ENCODE measurements at places on chromosomes 1 and 21.

- DNase-seq, result no peak
Measured at GRCh38 chr1:5551274-5551975, 440.8 kb downstream of the NPHP4 start.

- DNase-seq, result no peak
Measured at GRCh38 chr1:201891451-201892045, 2.9 kb downstream of the SHISA4 start.

- DNase-seq, result no peak
Measured at GRCh38 chr1:111968511-111968910, 21.0 kb downstream of the KCND3 start.

DNA sequence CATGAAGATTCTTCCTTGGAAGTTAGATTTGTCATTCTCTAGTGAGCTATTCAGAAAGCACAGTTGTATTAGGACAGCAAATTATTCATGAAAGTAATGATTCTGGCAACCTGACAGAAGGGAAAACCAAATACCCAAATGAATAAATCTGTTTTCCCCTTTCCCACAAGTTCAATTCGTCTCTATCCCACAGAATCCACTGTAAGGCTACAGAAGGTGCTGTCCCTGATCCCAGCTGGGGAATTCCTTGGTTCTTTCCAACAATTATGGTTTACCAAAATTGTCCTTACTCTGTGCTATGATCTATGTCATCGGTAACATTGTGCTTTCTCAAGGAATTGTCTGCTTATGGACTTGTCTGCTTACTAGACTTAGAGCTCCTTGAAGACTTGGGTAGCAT, 104.2 kb downstream of the FASLG start:
- DNase-seq, result no peak

DNA sequence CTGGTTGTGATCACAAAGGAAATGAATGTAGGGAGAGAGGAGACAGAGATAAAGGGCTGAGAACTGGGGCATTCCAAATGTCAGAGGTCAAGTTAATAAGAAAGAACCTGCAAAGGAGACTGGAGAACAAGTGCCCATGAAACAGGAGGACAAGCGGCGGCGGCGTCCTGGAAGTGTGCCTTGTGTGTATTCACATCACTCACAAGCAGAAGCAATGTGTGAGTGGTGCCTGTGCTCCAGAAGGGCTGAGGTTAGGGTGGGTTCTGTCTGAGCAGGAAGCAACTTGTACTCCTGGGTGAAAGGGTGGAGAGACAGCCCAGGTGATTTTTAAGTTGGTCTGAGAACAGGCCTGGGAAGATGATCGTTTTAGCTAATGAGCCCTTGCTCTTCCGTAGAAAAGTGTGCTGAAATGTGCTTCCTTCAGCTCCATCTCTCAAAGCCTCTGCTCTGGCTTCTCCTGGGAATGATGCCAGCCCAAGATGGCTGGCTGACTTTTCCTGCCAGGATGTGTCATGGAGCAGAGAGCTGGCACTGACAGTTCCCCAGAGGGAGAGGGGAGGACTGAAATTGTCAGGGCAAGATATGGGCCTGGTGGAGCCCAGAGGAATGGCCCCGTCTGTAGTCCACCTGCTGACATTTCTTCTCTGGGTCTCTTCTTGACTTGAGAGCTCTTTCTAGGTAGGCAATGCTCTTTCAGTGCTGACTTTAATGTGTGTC, 25.1 kb upstream of the PLEKHA6 start:
- DNase-seq, result no peak

DNA sequence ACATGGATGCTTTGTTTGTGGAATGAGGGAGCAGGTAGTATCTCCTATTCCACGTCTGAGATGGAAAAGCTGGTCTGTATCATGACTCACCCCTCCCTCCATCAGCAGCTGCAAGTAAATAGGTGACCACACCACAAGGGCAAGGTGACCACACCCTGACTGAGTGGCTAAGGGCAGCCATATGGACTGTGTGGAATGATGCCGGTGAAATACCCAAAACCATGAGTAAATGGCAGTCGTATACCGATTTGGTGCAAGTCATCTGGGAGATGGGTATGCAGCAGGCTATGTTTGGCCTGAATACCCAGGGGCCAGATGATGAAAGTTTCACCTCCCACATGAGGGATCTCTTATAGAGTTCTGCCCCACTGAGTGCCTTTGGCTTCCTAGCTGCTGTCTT, 15.8 kb upstream of the UBE2U start:
- no peak for DNase-seq

DNA sequence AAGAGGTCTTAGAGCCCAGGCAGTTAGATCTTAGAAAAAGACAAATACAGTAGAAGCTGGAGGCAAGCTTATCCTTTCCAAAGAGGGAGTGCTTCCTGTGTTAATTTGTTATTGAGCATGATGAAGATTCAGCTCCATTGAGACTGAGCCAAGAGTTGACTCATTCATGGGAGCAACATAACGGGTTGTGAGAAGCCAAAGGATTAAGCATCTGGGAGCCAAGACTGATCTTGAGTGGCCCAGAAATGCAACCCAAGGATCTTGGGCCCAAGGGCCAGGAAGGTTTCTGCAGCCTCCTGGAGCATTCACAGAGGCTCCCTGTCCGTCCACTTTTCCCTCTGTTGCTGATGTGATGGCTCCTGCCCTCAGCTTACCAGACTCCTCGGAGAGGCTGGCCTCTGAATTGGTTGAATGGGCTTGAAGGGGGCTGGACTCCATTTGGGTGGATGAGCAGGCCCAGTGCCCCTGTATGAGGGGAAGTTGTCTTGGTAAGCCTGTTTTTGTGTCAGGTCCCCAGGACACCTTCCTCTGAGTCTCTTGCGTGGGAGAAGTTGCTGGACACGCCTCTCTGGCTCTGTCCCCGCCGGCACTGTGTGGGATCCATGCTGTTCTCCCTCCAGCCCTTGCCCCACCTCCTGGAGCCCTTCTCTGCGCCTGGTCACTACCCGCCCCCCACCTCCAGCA, 42.4 kb downstream of the PDE9A start:
- no peak for DNase-seq

GRCh38 chr1:111032295-111032897, 68.7 kb upstream of the LRIF1 start:
- DNase-seq, result no peak

DNA sequence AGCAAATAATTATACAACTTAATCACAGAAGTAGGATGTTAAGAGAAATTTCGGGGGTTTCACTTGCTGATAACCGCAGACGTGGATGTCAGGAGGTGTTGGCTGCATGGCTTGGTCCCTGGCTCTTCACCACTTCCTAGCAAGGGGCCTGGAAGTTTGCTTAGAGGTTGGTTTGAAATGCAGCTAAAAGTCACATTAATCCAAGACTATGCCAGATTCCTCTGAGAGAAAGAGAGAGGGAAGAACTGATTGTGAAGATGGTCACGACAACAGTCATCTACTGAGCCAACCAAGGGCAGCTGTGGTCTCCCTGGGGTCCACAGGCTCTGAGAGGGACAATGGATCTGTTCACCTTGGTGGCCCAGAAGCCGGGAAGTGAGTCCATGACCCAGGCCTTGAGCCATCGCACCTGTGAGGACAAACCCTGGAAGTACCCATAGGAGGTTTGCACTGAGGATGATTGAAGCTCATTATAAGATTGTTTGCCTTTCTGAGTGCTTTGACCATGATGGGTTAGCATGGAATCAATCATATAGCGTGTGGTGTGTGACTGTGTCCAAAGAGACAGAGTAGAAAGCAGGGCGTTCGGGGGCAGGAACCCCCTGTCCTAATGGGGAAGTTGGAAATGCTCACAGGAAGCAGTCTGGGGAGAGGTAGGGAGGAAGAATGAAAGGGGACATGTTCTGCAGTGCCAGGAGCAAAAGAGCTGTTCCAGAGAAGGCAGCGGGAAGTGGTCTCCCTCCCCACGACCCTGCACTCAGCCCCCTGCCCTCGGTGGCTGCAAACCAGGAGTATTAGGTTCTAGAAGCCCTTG, 47.1 kb downstream of the UMODL1 start:
- DNase-seq, result no peak

- no peak for DNase-seq
Measured at GRCh38 chr1:5915587-5916571, 76.3 kb downstream of the NPHP4 start.

Data from ascending aorta (tissue), 2 donors.